PC-3 (cell line): ENCODE measurements at places on chromosomes 5 and 9. TPM values are rescaled to one million over a fixed set of nuclear protein-coding genes. Genes with fewer than 3 reads are reported as not detected.

EGFL7 gene
- total RNA-seq = 23.1 and 29.5 TPM in 2 replicates

GRCh38 chr5:170971-171800 is 20.1 kb upstream of the LRRC14B start:
- H3K4me1 ChIP-seq = peaks cover 24% of the 10 kb centered on the region
- no peak overlapping the region for H3K27ac ChIP-seq
- H3K4me3 ChIP-seq = no peak overlapping the region
- no peaks in the 10 kb centered on the region for H3K36me3 ChIP-seq

ECSCR gene
- total RNA-seq = 0.36 TPM in 1 of 2 replicates, not detected in the other

- H3K27me3 ChIP-seq = no peaks in the 10 kb centered on the region
- peak within 1 kb of the TSS; percentile 24 for H3K27ac ChIP-seq
- H3K4me3 ChIP-seq = peak within 1 kb of the TSS; percentile 3; the same call in 1 of the 2 replicates
- DNase-seq = peak; percentile 36
- peaks cover 28% of the 10 kb centered on the region for H3K4me1 ChIP-seq
- H3K36me3 ChIP-seq = no peaks in the 10 kb centered on the region
Measured at GRCh38 chr5:36301858-36302603, at the start of gene RANBP3L. TSS of gene RANBP3L (minus strand) at chr5:36301902. CDS start at chr5:36301416, 486 bp downstream.

DNA sequence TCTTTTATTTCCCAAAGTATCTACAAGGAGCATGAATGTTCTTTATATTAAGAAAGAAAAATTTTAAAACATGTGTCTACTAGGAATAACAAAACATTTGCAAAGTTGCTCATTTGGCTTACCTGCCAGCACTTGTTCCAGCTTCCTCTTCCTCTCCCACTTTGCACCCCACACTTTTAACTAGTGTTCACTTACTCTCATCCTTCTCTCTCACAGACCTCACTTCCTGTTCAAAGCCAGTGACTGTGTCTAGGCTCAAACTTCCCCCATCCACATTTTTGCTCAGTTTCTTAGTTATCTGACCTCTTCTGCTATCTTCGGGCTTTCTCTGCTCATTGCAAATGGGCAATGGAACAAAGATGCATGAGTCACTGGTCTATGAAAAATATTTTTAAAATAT is 512.2 kb upstream of the ZNF462 start:
- no peaks in the 10 kb centered on the region for H3K4me1 ChIP-seq
- no peak overlapping the region for H3K27ac ChIP-seq
- no peak for DNase-seq
- H3K36me3 ChIP-seq = no peaks in the 10 kb centered on the region
- H3K27me3 ChIP-seq = no peaks in the 10 kb centered on the region
- no peak overlapping the region for H3K4me3 ChIP-seq

DNA sequence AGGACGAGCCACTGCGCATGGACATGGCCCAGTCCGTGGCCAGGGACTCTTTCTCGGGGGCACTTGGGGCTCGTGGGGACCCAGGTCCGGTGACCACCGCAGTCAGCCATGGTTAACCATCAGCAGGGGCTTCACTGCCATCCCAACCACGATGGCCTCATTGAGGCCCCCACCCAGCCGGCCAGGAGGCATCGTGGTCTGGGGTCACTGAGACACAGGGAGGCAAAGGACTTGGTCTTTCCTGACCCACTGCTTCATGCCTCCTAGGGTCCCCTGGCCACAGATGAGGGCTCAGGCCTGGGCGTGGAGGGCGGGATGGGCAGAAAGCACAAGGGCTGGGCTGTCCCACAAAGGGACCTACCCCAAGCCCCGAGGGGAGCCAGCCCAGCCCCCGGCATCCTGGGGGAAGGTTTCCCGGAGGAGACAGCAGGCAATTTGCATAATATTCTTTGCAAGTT is 6.6 kb downstream of the NACC2 start:
- peaks cover 4% of the 10 kb centered on the region; the same call in 1 of the 2 replicates for H3K4me1 ChIP-seq
- H3K27me3 ChIP-seq = no peaks in the 10 kb centered on the region
- no peak for DNase-seq
